Fibroblast of gingiva (primary cell): ENCODE measurements at places on chromosomes 16 and 17.

- no peak for DNase-seq
Measured at GRCh38 chr16:83345846-83346640, 461.7 kb upstream of the HSBP1 start.

DNA sequence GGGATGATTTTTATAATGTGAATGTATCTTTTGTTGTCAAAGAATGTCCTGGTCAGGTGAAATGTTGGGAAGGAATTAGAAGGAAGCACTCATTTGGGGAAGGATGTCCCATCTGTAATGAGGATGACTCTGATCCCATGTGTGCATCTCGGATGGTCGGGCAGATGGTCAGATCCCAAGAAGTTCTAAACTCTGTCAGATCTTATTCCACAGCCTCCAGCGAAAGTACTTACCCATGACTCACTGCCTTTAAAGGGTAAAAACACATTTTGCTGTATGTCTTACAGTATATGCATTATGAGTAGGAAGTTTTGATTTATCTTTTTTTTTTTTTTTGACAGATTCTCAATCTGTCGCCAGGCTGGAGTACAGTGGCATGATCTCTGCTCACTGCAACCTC, 548 bp upstream of the KRTAP4-11 start:
- no peak for DNase-seq

DNA sequence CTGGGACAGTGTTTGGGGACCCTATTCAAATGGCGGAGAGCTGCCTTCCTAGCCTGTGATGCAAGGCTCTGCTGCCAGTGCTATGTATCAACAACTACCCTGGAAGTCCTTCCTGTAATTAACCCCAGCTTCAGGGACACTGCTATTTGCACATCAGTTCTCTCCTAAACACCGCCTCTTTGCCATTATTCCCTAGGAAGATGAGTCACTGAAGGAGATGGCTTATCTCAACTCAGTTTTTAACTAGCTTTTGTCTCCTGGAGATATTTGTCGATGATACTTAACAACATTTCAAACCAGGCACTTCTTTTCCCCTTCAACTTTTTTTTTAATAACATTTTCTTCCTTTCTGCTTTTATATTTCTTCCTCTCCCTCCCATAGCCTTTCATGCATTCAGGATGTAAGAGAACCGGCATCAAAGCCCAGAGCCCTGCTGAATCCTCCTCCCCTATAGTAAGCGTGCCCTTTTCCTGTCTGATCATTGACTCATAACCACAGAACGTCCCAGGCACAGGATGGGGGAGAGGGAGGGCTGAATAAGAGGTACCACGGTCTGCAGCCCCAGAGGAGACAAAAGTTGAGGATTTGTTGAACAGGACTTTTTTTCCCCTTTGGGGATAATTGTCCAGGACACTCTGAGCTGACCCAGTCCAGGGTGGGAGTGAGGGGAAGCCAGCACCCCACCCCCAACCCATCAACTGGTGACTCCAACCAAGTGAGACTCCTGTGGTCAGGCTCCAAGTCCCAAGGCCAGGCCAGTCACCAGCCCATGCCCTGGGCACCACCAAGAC, 387.8 kb upstream of the SALL1 start:
- DNase-seq, result peak; percentile 79

- DNase-seq, result no peak
Measured at GRCh38 chr16:47359478-47359877, 101.4 kb downstream of the ITFG1 start.

GRCh38 chr16:84794186-84794585, 25.6 kb upstream of the CRISPLD2 start:
- no peak for DNase-seq

DNA sequence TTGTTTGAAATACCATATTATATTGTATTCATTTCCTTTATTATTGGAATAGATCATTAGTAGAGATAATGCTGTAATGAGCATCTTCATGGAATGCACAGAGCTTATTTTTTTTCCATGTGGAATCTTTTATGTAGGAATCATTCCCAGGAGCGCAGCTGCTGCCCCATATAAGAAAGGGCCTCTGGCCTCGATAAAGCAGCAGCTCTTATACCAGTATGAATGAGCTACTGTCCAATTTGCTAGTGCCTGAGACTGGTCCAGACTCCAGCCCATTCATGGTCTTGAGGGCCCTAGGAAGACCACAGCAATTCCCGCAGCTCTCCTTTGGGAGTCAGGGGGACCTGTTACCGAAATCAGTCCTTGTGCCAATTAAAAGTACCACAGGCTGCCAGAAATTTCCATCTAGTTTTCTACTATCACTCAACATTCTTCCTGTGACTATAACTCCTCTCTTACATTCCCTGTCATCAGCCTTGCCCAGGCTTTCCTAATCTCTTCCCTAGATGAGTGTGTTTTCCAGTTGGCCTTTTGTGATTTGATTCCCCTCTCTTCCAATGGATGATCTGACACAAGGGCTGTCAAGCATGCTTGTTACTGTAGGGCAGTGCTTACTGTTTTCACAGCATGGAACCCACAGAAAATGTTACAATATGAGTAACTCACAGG, 1.9 kb downstream of the ZNF843 start:
- no peak for DNase-seq

- no peak for DNase-seq
Measured at GRCh38 chr17:39653662-39654331, 11.4 kb upstream of the TCAP start.

DNA sequence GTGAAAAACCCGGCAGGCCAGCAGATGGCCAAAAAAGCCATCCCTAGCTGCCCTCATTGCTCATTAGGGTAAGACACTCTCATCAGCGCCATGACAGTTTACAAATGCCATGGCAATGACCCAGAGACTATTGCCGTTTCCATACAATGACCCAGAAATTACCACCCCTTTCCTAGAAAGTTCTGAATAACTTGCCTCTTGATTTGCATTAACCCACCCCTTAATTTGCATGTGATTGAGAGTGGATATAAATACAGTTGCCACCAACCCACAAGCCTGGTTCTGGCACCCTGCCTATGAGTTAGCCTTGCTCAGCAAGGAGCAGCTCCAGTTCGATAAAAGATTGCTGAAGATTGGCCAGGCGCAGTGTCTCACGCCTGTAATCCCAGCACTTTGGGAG, 16.1 kb upstream of the C16orf54 start:
- DNase-seq, result no peak

DNA sequence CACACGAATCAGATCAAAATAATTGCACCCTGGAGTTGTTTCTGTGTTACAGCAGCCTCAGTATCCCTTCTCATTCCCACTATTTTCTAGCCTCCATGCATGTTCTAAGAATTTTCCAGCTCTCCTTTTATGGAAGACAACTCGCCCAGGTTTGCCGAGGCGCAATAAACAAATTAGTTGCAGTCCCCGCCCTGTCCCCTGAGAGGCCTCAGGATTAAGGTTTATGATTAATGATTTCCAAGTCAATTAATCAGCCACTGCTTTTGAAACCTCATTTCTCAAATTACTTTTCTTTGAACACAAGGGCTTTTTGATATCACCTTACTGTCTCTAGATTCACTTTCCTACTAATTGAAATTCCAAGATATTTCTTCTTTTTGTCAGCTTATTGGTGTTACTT, 138.3 kb upstream of the HSBP1 start:
- DNase-seq, result no peak
